Stimulated activated CD8-positive, alpha-beta memory T cell treated with anti-CD3 and anti-CD28 coated beads, Interleukin-7, amount 100 ng/mL, for 1 hour (primary cell): ENCODE measurements at places on chromosomes 4 and X.

DNA sequence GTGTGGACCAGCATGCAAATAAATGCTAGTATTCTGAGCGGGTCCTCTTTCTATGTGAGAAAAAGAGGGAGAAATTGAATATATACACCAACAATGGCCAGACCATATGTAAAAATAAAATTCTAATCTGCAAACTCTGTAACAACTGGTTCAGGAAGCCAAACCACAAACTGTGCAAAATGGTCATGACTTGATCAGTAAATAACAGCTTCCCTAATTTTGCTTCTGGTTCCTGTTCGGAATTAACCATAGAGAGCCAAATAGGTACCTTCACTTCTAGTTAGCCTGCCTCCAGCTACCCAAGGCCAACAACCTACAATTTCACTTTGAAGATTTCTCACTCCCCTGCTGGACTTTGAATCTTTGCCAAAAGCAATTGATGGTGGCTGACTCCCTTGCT lies 1313.2 kb downstream of the ADGRL3 start:
- DNase-seq: no peak

GRCh38 chr4:139153411-139154133 lies 23.4 kb downstream of the ELF2 start:
- DNase-seq: no peak

GRCh38 chr4:23770011-23770410 lies 119.8 kb downstream of the PPARGC1A start:
- DNase-seq: no peak

DNA sequence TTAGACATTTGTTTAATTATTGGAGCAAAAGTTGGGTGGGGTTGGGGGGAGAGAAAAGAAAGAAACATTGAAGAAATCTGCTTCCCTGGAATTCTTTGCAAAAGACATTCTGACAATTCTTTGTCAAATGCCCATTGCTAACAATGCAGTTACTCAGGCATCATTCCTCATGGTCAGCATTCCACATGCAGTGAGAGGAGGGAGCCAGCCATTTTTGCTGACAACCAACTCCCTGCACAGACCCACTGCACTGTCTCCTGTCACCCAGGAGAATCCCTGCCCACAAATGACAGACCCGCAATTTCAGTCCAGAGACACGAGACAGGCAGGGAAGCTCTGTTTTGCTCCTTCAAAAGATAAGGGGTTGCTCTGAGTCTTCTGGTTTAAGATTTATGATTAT lies 985.1 kb upstream of the SLIT2 start:
- no peak for DNase-seq

- no peak for DNase-seq
Measured at GRCh38 chr4:98891478-98892337, 37.2 kb downstream of the EIF4E start.

DNA sequence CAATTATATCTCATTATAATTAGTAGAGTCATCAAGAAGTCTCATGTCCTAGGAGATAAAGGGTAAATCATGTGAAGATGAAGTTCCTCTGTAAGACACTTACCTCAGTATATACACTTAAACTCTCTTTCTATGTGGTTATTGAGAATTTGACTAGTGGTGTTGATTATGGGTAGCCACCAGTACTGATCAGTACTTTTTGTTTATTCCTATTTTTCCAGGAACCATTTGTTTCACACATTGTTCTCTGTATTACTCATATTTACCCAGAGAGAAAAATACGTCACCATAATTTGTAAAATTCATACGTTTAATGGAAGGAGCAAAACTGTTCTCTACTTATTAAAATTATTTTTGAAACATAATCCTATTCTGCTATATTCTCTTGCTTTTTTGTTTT lies 55.8 kb upstream of the PRDM8 start:
- DNase-seq: no peak

DNA sequence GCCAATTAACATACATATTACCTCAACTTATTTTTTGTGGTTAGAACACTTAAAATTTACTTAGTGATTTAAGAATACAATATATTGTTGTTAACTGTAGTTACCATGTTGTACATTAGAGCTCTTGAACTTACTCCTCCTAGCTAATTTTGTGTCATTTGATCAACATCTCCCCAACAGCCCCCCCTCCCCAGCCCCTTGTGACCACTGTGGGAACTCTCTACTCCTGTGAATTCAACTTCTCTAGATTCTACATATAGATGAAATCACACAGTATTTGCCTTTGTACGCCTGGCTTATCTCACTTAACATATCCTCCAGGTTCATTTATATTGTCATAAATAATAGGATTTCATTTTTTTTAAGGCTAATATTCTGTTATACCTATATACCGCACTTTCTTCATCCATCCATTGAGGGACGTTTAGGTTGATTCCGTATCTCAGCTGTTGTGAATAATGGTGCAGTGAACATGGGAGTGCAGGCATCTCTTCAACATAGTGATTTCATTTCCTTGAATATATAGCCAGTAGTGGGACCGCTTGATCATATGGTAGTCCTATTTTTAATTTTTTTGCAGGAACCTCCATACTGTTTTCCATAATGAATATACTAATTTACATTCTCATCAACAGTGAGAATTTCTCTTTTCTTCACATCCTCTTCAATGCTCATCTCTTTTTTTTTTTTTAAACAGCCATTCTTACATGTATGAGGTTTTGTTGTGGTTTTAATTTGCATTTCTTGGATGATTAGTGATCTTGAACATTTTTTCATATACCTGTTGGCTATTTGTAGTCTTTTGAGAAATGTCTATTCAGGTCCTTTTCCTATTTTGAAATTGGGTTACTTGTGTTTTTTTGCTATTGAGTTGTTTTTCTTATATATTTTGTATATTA lies 66.8 kb downstream of the RAPGEF2 start:
- no peak for DNase-seq

DNA sequence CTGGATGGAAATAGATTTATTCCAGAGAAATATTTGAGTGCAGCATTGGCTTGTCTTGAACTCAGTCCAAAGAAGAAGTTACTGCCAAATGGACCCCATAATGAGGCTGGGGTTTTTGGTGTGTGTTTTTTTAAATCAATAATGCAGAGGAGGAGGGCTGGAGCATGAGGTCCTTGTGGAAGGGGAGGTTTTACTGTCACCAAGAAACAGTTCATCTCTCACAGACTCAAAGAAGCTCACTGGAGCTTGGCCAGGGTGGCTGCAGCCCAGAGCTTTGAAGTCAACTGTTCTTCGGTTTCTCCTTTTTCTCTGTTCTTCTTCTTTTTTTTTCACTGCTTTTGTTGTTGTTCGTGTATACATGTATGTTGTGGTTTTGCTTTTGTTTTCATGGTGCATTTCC lies 377.7 kb downstream of the FBXW7 start:
- DNase-seq: no peak

DNA sequence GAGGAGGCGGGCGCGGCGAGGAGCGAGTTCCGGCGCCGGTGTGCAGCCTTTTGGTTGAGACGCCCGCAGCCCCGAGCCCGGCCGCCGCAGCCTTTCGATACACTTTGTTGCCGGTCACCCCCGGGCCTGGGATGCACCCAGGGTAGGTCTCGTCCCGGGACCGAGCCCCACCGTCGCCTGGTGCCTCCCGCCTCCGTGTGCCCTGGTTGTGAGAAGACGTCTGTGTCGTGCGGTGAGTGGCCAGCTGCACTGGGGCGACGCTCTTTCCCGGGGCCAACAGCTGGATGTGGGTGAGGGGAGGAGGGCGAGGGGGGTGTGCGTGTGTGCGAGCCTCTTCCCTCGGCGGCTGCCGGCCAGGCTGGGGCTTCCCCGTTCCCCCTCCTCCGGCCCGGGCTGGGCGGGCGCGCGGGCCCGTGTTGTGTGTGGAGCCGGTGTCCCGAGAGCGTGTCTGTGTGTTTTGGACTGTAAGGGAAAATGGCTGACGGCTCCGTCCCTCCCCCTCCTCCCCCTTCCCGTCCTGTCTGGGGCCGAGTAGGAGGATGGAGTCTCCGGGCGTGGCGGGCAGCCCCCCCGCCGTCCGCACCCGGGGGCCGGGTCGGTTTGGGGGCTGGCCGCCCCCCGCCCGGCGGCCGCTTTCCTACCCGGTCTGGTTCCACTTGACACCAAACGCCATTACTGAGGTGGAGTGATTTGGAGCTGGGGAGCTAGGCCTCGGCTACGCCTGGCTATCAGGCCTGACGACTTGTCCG lies 807 bp downstream of the USP9X start:
- DNase-seq: peak; percentile 11

GRCh38 chr4:102665527-102665926 lies 95.2 kb downstream of the MANBA start:
- no peak for DNase-seq

GRCh38 chr4:39024311-39024865 lies 7.8 kb downstream of the TMEM156 start:
- DNase-seq: no peak

DNA sequence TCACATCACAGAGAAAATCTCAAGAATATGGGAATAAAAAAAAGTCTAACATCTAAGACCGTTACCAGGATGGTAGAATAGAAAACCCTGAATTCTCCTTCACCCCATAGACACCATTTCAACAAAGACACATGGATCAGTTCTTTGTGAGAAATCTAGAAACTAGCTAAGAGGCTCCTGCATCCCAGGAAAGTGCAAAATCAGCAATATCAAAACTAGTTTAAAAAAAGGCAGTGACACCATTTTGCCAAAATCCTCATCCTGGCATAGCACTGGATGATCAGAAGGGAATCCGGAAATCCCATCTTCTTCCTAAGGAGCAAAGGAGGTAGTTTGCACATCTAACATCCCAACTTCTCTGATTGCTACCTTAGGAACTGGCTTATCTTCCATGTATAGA lies 88.9 kb upstream of the MAGEE2 start:
- no peak for DNase-seq

DNA sequence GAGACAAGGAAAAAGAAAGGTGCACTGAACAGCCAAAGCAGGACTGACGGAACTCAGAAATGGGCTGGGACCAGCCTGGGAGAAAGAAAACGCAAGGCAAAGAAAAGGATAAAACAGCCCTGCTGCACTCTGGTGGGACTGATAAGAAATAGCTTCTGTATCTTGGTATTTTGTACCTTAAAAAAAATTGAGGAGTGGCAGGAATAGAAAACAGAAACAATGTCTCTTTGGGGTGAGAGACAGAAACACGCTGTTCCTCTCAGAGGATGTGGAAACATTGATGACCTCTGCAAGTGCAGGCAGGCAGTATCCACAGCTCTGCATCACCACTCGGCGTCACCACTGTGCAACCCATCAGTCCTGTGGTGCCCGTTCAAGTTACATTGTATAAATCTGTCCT lies 152.5 kb upstream of the SPRY1 start:
- no peak for DNase-seq

GRCh38 chrX:56279863-56280262 lies 47.7 kb downstream of the KLF8 start:
- DNase-seq: no peak
